Neural crest cell (in vitro differentiated cells): ENCODE measurements at places on chromosomes 5 and 9.

- DNase-seq, result no peak
Measured at GRCh38 chr5:140311011-140311467, 8.1 kb upstream of the PFDN1 start.

GRCh38 chr5:54902791-54903473, 82.5 kb downstream of the ESM1 start:
- DNase-seq, result no peak

DNA sequence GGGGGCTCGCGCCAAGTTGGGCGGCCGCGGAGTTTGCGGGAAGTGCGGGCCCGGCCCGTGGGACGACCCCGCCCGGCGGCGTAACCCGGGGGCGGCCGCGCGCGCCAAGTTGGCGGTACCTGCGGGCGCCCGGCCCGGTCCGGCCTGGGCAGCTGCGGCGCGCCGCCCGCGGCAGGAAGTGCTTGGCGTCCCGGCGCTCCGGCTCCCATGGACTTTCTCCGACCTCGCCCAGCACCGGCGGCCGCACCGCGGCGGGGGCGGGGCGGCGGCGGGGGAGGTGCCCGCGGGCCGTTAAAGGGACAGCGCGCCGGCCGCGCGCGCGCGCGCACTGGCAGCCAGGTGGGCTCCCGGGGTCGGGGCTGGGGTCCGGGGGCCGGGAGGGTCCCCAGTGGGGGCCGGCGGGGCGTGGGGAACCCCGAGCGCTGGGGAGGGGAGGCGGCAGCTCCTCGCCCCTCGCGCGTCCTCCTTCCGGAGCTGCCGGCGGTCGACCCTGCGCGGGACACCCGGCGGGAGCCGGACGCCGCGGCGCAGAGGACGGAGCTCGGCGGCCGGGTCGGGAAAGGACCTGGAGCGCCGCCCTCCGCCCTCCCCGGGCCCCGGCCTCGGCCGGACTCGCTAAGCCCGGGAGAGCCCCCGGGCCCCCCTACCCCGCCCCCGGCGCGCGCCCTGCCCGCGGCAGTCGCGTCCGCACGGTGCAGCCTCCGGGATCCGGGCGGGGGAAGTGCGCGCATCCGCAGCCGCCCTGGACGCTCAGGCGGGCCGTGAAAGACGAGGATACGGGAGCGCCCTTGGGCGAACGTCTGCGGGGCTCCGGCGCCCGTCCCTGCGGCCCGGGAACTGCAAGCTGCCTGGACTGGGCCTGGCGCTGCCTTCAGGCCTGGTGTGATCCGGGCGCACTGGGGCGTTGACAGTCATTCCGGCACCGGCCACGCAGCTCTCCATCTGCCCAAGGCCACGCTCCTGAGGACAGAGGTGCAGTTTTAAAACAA, at the start of gene NACC2:
NACC2 (minus strand) TSS at position 220 of the 989 bp plus-strand sequence. CDS start 44,768 bp downstream, outside the sequence.
- no peak for DNase-seq

DNA sequence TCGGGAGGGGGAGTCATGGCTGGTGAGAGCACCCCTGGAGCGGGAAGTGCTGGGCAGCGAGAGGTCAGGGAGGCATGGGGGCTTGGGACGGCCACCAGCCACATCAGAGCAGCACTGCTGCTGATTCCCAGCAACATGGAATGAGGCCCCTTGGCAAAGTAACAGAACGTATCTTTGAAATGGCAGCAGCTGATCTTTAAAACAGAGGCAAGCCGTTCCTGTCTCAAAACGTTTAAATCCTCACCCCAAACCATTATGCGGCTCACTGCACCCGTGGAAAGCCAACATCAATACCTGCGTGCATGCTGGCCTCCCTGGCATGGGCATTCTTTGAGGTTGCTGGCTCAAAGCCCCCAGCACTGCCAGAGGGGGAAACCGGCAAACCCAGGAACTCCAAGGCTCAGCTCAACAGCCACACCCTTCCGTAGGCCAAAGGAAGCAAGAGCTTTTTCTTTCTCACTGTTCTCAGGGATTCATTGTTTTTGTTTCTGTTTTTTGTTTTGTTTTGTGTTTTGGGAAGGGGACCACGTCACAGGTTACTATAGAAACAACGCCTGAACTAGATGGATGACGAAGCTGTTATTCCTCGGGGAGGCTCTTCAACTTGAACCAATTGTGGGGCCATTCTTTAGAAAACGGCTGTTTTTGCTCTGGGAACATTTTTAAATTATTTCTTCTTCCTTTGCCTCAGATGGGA, 28.1 kb upstream of the OBP2B start:
- no peak for DNase-seq

- DNase-seq, result no peak
Measured at GRCh38 chr9:37939575-37940095, 35.7 kb upstream of the SLC25A51 start.

DNA sequence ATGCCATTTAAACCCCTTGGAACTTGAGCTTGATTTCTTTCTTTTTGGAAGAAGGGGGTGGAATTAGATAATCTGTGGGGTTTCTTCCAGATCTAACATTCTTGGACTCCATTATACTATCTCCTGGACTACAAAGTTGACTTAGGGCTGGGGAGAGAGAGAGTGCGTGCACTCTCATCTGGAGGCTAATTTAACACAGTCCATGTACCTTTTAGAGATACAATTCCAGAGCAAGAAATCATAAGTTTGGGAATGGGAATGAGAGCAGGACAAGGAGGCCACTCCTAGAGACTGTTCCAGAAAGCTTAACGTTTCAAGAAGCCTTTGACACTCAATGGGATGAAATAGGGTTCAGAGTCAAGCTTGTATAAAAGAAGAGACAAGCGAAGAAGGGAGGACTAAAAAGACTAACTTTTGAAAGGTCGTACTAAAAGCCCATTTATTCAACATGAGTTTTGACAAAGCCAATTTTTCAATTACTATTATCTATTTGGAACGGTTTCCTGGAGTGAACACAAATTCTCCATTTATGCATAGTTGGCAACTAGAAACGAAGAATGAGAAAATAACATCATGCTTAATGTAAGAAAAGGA, 83.4 kb downstream of the ACTL7B start:
- no peak for DNase-seq

DNA sequence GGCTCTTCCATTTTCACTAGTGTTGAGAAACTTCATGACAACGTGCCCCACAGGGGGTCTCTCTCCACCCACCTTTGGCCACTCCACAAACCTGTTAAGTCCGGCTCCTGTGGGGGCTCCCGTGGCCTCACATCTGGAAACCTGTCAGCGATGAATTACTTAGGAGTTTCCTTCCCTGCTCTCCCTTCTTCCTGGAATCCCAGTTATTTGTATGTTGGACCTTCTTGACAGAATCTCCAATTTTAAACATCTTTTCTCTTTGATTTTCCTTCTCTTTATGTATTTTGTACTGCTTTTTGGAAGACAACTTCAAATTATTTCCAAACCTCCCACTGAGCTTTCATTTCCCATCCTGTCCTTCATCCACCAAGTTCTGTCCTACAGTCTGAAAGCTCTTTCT, 55.1 kb upstream of the NRARP start:
- no peak for DNase-seq

GRCh38 chr5:153888781-153889180, 149.9 kb downstream of the FAM114A2 start:
- no peak for DNase-seq

DNA sequence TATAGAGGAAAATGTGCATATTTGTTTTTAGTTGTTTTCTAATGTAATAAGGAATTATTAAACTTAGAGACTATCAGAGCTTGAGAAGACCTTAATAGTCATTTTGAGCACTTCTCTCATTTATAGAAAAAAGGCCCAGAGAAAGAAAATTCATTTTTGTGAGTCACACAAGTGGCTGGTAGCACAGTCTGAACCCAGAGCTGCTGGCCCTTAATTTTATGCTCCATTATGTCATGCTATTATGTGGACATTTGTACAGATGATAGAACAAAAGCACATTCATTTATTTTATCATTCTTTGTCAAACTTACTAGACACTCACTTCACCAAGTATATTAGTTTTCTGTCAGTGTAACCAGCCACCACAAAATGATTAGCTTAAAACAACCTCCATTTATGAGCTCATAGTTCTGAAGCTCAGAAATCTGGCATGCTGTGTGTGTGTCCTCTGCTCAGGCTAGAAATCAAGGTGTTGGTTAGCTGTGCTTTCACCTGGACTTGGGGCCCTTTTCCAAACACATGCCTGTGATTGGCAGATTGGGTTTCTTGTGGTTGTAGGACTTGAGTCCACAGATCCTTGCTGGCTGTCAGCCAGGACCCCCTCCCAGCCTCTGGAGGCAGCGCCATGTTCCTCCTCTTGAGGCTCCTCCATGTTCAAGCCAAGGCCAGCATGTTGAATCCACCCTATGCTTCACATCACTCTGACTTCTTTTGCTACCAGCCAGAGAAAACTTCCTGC, 188.9 kb downstream of the ARHGAP26 start:
- DNase-seq, result no peak

- DNase-seq, result no peak
Measured at GRCh38 chr9:78158286-78158685, 77.6 kb upstream of the CEP78 start.

- DNase-seq, result no peak
Measured at GRCh38 chr5:20605732-20606525, 617.9 kb upstream of the CDH18 start.

GRCh38 chr5:38110130-38110529, 148.2 kb upstream of the EGFLAM start:
- no peak for DNase-seq

GRCh38 chr9:111955048-111955447, 58.4 kb downstream of the UGCG start:
- DNase-seq, result no peak

DNA sequence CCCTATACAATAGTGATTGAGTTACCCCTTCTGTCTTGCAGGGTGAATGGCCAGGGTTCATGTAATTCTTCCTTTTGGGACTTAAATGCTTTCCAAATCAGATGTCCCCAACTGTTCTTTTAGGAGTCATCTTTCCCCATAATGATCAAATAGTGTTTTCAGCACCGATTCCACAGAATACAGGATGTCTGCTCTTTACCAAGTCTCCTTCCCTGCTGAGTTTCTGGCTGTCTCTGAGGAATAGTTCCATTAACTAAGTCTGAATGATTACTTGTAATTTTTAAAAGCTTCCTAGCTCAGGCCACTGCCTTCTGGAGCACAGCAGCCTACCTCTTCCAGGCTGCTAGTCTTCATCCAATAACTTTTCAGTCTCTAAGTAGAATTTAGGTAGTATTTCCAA, 630.7 kb upstream of the ZNF608 start:
- DNase-seq, result no peak

- DNase-seq, result no peak
Measured at GRCh38 chr5:108064302-108064701, 317.6 kb downstream of the FBXL17 start.

- peak; percentile 53 for DNase-seq
Measured at GRCh38 chr9:87684627-87685219, 41.2 kb upstream of the CTSL start.

DNA sequence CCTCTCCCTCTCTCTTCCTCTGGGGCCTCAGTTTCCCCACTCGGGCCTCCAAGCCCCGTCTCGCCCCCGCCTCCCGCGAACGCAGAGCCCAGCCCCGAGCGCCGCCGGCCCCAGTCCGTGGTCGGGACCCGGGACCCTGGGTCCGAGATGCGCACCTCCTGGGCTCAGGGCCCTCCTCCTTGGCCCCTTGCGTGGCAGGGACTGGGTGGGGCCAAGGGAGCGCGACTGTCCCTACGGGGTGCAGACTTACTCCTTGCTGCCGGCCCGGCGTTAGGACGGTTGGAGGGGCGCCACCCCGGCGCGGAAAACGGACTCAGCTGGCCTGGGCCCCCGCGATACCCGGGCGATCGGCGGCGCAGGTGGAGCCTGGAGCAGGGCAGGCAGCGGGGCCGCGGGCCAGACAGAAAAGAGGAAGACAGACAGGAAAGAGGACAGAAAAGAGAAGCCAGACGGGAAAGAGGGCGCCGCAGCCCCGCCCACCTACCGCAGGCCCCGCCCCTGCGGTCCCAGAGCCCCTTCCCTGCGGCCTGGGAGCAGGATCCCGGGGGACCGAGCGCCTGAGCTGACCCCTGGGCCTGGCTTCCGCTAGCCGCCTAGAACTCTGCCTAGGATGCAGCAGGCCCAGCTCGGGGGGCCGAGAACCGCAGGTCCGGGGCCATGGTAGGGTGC, at the start of gene GBGT1:
GBGT1 (minus strand) TSS at position 411 of the 669 bp plus-strand sequence. CDS start 1,502 bp downstream, outside the sequence.
- DNase-seq, result peak; percentile 62

- peak; percentile 41 for DNase-seq
Measured at GRCh38 chr9:126516936-126517832, 96.5 kb upstream of the LMX1B start.

GRCh38 chr9:128992995-128993394, 35.1 kb downstream of the SH3GLB2 start:
- DNase-seq, result no peak

GRCh38 chr5:124990723-124991122, 244.3 kb upstream of the ZNF608 start:
- no peak for DNase-seq

- no peak for DNase-seq
Measured at GRCh38 chr5:151018846-151019245, 1.5 kb upstream of the GPX3 start.

DNA sequence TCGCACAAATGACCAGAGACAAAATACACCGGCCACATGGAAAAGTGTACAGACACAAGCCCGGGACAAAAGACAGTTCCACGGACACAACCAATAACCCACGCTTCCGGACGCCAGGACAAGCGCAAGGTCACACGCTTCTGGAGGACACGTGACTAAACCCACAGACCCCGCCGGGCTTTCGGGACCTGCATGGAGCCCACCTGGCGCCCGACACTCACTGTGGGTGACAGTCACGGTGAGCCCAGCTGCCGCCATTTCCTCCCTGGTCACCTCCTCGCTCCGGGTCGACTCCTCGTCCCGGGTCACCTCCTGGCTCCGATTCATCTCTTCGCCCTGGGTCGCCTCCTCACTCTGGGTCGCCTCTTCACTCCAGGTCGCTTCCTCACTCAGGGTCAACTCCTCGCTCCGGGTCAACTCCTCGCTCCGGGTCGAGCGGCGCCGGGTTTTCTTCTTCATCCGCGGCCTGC, 470 bp downstream of the BAG1 start:
- DNase-seq, result peak; percentile 28

GRCh38 chr5:137760719-137761516, 6.8 kb upstream of the HNRNPA0 start:
- no peak for DNase-seq

GRCh38 chr5:142342128-142342981, 17.5 kb upstream of the SPRY4 start:
- no peak for DNase-seq

DNA sequence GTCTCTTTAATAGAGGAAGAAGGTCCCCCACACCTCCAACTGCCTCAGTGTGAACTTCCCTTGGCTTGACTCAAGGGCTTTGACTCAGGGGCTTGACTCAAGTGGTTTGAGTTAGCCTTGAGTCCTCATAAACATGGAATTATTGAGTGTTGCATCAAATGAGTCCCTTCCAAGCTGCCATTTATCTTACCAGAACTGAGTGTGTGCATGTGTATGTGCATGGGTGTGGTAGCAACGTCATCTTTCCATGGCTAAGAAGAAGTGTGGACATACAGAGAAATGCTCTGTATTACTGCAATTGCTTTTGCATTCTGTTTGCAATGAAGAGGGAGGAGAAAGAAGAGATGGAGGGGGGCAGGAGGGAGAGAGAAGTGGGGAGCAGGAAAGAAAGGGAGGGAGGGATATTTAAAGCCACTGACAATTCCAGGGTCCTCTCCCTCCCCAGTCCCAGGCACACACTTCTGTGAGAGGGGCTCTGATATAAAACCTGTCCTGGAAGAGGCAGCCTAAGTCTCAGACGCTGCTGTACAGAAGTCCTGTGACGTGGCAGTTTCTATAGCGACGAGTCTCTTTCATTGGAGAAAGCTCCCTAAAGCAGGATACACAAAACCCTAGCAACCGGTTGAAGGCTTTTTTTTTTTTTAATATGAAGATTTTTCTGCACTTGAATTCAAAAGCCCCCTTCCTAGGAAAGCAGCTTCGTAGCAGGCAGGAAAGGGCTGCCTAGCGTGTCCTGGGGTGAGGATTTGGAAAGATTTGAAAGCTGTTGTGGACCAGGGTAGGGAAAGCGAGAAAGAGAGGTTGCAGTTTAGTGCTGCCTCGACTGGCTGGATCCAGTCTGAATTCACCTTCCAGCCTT, 93.3 kb upstream of the MAP1B start:
- peak; percentile 29 for DNase-seq
